Stimulated activated CD4-positive, alpha-beta T cell treated with anti-CD3 and anti-CD28 coated beads, TNF-alpha, amount 100 ng/mL, for 48 hours (primary cell): ENCODE measurements at places on chromosomes 1 and 21.

- DNase-seq = no peak
Measured at GRCh38 chr1:2412773-2413494, 570 bp upstream of the PEX10 start.

DNA sequence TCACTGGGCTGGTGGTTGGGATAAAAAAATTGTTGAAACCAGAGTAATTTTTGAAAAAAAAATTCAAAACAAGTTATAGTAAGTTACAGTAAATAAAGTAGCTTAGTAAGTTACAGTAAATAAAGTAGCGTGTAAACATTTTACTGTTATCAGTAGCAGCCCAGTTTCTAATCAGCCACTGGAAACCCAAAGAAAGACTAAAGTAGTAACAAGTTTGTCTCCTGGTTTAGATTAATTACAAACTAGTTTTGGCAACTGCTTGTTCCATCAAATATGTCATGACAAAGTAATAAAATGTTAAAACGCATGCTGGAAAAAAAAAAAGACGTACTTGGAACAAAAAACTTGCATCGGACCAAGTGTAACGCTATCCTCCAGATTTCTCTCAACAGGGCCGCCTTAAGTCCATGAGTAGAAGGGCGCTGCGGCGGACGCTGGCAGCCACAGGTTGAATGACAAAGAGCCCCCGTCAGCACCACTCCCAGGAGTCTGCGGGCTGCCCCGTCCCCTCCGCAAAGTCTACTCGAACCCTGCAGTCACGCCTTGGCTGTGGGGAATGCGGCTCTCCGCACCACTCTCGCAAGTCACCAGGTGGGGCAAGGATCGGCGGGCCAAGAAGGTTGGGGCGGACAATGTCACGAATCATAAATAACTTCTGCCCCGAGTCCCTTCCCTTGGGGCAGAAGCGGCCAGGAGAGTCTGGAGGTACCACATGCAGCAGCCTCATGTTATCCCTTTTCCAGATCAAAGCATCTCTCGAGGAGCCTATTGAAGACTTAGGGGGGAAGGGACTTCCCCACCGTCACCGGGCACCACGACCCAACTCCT is 837 bp downstream of the SLC16A1 start:
- DNase-seq = peak; percentile 32

GRCh38 chr1:155940993-155941844 is at the start of gene RXFP4:
Gene RXFP4, plus strand, starts transcription at chr1:155941638. Its CDS starts 72 bp downstream, at chr1:155941710.
- DNase-seq = no peak

DNA sequence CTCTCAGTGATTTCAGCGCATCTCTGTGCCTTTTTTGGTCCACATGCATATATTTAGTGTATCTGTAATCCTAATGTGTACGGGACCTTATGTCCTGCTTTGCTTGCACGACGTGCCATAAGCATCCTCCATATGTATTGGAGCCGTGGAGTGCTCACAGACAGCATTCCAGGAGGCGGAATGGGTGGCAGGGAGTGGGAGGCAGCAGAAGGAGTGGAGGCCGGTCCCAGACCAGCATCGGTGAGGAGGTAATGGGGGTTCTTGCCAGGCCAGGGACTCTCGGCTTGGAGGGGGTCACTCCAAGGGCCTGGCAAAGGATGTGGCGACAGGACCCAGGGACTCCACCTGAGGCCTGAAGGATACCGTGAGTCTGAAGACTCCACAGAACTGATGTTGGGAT is 185.0 kb downstream of the CAMTA1 start:
- DNase-seq = no peak

- DNase-seq = no peak
Measured at GRCh38 chr1:196418772-196419171, 189.5 kb downstream of the KCNT2 start.

DNA sequence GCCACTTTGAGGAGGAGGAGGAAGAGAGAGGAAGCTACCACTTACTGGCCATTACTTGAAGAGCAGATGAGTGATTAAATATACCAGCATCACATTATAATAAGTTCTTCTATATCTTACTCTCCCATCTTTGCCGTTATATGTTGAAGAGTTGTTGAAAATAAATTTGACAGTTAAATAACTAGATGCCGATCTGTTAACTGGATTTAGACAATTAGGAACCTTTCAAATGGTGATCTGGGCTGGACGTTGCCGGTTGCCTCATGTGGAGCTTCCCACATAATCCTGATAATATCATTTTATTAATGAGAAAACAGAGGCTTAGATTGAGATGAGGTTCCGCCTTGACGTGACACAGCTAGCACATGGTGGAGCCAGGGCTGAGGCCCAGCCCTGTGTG is 147.0 kb downstream of the SDCCAG8 start:
- DNase-seq = no peak

GRCh38 chr1:116496898-116497297 is 73.9 kb downstream of the CD58 start:
- DNase-seq = no peak

DNA sequence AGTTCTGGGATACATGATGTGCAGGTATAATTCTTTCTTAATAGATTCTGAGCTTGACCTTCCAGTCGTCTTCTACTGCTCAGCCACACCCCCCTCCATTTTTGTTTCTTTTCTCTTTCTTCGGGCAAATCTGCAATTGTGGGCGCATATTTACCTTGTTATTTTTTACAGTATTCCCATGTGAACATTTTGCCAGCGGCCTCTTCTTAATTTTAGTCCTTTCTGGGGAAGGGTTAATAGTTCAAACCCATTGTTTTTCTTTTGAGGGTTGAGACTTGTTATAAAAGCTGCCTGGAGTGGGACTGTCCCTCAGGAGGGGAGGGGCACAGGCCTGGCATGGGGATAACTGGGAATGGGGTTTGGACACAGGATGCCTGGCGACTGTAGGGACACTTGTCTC is 40.3 kb downstream of the PBX1 start:
- no peak for DNase-seq

DNA sequence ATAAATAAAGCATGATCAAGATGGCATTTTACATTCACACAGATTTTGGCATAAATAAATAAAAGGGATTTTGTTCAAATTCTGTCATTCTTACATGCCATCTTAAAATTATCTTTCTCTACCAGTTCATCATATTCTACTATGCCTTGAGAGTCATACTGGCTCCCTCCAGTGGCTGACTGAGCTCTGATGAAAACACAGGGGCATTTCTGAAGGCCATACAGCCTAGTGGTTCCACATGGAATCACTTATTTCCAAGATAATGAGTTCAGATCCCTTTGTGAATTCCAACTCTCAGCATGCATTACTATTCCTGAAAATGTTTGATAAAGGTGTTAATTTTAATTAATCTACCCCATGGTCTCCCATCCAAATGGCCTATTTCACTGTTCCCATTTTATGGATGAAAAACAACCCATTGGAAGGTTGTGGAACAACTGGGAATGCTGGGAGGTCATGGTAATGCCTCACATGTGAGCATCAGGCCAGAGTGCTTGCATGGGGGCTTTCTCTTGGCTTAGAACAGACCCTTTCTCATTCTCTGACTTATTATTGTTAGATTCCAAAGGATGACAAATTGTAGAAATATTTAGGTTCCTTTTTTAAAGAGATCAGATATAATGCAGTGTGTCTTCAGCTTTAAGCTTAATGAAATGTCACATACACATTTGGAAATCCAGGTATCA is 622.4 kb upstream of the PKN2 start:
- peak; percentile 0 for DNase-seq

DNA sequence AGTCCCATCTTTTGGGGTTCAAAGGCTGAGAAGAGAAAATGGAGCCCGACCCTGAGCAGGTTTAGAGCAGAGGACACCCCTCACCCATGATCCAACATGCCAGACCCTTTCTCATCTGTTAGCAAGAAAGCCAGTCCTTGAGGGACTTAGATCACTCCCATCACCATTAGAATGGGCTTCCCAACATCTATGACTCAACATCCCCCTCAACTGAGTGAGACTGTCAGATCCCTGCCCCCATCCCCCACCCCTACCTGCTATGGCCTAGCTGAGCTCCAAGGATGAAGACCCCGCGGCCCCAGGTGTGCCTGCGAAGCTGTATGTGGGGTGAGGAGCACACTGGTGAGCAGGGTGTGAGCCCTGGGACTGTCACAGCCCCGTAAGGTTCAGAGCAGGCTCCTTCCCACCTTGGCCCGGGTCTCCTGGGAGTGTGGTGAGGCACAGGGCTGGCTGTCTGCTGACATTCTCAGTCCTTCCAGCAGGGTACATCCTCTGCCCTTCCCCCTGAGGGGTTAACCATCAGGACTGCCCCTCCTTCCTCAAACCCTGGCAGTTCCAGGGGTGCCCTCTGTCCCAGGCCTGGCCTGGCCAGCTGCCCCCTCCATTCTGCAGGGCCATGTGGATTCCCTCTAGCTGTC is 21.4 kb upstream of the BLACAT1 start:
- DNase-seq = no peak

GRCh38 chr1:230099465-230099864 is 32.4 kb downstream of the GALNT2 start:
- no peak for DNase-seq

GRCh38 chr1:171112119-171112518 is 21.4 kb downstream of the FMO3 start:
- no peak for DNase-seq

GRCh38 chr21:38819719-38820159 is 14.0 kb downstream of the ETS2 start:
- DNase-seq = no peak
